Suppressor macrophage treated with lipopolysaccharide for 1 hour (primary cell): ENCODE measurements at places on chromosomes 5 and 9.
A peak's percentile ranks its signal among the peaks of the same experiment; 100 is the strongest.

- no peak for DNase-seq
Observed at GRCh38 chr5:159415301-159415937, 85.1 kb upstream of the IL12B start.

GRCh38 chr9:20621471-20622329 is 599 bp downstream of the MLLT3 start:
- peak; percentile 55 for DNase-seq

- no peak for DNase-seq
Observed at GRCh38 chr5:176780176-176781053, 29.9 kb upstream of the UNC5A start.

- DNase-seq: peak; percentile 72
Observed at GRCh38 chr9:79581794-79582193, 10.0 kb downstream of the TLE4 start.

GRCh38 chr9:36946653-36947052 is 87.4 kb downstream of the PAX5 start:
- DNase-seq: peak; percentile 9

DNA sequence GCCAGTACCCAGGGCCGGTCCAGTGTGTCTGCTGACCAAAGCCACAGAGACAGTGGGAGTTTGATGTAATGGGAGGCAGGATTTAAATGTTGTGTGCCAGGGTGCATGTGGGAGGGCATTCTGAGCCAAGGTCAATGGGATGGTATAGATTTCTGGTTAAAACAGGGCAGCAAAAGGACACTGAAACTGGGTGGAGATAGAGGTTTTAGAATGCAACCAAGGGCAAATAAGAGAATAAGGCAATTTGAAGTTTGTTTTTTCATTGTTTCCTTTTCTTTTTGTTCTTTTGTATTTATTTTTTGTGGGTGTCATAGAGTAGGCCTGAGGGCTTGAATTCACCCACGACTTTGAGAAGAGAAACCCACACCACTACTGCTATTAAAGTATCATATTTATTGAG is 65.5 kb upstream of the CLINT1 start:
- DNase-seq: no peak

- DNase-seq: no peak
Observed at GRCh38 chr9:135920973-135921585, 13.7 kb upstream of the CAMSAP1 start.
